GM04503 (cell line): ENCODE measurements at places on chromosomes 5 and 9.

DNA sequence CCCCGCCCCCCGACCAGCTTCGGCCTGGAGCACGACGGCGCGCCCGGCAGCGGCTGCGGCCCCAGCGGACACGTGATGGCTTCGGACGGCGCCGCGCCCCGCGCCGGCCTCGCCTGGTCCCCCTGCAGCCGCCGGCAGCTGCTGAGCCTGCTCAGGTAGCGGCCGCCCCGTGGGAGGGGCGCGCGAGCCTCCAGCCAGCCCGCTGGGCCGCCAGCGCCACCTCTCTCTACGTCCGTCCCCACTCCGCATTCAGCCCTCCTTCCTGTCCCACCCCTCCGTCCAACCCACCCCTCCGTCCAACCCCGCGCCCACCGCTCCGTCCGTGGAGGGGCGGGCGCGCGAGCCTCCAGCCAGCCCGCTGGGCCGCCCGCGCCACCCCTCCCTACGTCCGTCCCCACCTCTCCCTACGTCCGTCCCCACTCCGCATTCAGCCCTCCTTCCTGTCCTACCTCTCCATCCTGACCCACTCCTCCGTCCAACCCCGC is 6.5 kb downstream of the ADAMTS13 start:
- no peak for DNase-seq

- DNase-seq, result no peak
Observed at GRCh38 chr5:7850395-7851239, at the start of gene CFAP90. Gene CFAP90 (minus strand): TSS chr5:7851133. CDS start chr5:7851021, 112 bp downstream.

DNA sequence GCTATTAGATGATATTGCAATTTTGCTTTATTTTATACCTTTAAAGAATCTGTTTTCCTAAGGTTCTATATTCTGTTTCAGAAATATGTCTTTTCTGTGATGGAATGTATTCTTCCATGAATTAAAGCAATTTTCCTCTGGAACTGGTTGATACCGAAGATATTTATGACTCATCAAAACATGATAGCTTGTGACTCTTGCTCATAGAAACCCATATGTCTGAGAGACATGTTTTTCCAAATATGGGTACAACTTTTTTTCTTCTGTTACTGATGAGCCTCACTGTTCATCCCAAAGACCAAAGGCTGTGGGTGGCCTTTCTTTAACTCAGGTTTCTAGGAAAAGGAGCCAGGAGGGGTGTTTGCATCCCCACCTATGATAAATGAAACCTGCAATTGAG is 126.1 kb upstream of the PAPPA start:
- peak; percentile 72 for DNase-seq

GRCh38 chr5:131684595-131684994 is 49.6 kb upstream of the RAPGEF6 start:
- no peak for DNase-seq

DNA sequence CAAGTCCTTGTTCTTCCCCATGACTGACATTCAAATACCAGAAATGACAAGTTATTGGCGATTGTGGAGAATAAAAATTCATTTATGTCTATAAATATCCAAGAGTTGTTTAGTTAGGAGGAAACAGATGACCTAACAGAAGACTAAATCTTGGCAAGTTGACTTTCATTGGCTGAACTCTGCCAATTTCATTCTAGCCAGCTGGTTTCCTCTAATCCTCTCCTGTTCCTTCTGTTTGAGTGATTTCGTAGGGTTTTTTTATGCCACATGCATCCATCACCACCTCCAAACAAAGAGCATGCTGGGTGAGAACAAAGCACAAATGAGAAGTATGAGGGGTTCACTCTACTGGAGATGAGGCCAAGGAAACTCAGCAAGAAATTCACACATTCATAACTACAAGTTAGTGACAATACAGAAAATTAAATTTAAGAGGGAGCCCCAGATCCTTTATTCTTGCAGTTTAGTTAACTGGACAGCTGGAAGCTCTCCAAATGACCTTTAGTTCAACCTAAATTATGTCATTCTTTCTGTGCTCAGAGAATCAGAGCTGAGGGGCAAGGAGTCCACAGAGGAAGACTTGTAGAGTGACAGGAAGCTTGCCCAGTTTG is 932.0 kb downstream of the TLE4 start:
- DNase-seq, result no peak

- DNase-seq, result no peak
Observed at GRCh38 chr9:123421801-123422455, 65.9 kb downstream of the CRB2 start.

DNA sequence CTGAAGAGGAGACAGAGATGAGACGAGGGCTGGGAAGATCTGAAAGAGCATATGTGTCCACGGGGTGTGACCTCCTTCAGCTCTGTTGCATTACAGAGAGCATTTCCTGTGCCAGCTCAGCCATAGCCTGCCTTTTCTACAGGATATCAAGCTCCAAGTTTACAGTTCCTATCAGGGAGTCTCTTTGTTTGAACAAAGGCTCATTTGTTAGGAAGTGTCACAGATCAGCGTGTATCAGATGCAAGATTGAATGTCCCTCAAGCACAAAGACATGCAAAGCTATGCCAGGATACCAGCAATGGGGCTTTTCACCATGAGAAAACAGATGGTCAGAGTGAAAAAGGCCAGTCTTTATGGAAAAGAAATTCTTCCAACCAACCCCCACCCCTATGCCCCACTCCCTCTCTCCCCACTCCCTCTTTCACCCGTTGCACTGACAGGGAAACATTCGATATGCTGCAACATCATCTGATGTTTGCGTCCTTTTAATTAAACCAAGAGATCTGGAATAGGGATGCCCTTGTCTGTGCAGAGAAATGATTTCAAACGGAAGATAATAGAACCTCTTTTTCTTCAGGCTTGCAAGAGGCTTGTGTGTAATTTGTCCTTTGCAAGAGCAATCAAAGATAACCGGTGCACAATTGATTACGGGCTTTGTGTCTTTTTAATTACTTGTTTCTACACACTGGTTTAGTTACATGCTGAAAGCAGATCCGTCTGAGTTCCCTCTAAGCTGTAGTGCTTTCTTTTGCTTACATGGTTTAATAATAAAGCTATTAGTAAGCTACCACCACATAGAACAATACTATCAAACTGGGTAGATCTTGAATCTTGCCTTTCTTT is 263.1 kb upstream of the RGMB start:
- DNase-seq, result no peak

DNA sequence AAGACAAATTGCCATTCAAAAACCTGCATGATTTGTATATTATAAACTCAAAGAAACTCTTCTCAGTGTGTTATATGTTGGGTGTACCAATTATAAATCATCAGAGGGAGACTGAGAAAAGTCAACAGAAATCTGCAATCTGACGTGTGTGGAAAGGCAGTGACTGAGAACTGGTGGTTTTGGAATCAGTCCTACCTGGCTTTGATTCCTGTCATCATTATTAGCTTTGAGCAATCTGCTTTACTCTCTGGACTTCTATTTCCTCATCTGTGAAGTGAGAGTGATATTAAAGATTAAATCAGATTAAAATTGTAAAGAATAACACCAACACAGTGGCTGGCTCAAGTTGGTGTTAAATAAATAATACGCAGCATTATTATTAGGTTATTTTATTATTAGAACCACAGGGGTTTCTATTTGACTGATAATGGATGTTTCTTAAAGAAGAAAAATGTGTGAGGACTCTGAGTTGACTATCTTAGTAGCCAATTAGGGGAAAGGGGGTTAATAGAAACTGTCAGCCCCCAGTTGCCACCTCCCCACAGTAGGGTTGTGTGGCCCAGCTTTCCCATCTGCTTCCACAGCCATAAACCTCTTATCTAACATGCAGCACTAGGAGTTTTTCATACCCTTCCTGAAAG is 59.6 kb downstream of the SNCAIP start:
- DNase-seq, result no peak

- DNase-seq, result no peak
Observed at GRCh38 chr5:113063927-113064326, 87.3 kb downstream of the DCP2 start.

GRCh38 chr9:18472435-18472834 is 1.5 kb upstream of the ADAMTSL1 start:
- DNase-seq, result no peak

DNA sequence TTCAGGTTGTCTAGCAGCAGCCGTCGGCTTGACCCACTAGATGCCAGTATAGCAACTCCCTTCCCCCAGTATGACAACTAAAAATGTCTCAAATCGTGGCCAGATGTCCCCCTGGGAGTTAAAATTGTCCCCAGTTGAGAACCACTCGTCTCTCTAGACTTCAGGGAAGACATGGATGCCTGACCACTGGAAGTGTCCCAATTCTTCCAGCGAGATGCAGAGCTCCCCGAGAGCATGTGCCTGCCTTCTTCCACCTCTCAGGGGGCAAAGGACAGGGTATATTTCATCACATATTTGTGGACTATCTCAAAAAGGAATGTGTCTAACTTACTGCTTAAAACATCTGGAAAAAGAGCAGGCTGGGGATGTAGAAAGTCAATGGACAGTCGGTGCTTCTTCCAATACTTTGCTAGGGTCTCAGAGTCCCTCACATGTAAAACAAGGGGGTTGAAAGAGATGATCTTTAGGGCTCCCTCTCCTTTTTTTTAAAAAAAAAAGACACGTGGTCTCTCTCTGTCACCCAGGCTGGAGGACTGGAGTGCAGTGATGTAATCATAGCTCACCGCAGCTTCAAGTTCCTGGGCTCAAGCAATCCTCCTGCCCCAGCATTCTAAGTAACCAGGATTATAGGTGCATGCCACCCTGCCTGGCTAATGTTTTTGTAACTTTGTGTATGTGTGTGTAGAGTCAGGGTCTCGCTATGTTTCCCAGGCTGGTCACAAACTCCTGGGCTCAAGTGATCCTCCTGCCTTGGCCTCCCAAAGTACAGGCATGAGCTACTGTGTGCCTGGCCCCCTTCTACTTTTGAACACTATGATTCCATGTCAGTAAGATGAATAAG is 190.6 kb downstream of the DAB2IP start:
- DNase-seq, result no peak

- no peak for DNase-seq
Observed at GRCh38 chr9:126296687-126297086, 29.9 kb upstream of the MVB12B start.

DNA sequence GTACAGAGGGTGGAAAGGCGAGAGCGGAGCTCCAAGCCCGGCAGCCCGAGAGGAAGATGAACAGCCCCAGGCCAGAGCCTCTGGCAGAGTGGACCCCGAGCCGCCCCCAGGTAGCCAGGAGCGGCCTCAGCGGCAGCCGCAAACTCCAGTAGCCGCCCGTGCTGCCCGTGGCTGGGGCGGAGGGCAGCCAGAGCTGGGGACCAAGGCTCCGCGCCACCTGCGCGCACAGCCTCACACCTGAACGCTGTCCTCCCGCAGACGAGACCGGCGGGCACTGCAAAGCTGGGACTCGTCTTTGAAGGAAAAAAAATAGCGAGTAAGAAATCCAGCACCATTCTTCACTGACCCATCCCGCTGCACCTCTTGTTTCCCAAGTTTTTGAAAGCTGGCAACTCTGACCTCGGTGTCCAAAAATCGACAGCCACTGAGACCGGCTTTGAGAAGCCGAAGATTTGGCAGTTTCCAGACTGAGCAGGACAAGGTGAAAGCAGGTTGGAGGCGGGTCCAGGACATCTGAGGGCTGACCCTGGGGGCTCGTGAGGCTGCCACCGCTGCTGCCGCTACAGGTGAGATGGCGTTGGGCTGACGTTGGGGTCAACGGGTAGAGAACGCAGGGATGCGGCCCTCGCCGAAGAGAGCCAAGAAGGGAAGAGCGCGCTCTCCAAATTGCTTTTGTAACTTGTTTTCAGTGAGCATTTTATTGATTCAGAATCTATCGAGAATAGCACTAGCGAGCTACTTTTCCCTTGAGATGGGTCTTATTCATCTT is at the start of gene PTGER4:
Gene PTGER4, plus strand, starts transcription at position 3 of the 769 bp plus-strand sequence. CDS start 1,079 bp downstream, outside the sequence.
- no peak for DNase-seq

DNA sequence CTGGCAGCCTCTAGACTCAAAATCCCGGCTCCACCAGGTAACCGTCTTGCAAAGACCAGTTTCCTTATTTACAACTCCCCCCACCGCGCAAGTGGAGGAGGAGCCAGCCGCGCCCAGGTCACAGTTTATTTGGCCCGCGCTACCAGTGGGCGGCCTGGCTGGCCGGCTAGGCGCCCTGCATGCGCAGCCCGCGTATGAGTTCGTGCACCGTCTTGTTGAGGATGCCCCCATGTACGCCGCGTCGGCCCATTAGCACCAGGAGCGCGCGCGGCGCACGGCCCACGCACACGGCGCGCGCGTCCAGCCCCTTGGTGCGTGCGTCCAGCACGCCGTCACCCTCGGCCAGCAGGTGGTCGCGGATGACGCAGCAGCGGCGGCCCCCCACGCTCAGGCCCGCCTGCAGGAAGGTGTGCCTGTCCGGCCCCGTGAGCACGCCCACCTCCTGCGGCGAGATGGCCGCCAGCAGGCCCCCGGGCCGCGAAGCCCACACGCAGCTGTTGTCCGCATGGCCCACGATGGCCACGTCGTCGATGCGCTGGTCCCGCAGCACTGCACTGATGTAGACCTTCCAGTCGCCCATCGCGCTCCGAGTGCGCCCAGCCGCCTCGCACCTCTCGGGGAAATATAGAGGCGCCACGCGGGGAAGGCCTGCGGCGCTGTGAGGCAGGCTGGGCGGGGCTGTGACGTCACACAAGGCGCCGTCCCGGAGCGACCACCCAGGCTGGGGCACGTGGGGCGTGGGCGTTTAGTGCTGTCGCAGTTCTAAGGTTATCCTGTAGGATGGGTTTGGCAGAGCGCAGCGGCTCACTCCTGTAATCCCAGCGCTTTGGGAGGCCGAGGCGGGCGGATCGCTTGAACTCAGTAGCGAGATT is at the start of gene PFN3:
Gene PFN3, minus strand, starts transcription at position 665 of the 872 bp plus-strand sequence. Its CDS starts 85 bp downstream, at position 580.
- no peak for DNase-seq

- DNase-seq, result no peak
Observed at GRCh38 chr5:174910245-174910737, 185.9 kb downstream of the MSX2 start.

- DNase-seq, result no peak
Observed at GRCh38 chr5:177553671-177554429, 513 bp downstream of the FAM193B start.

DNA sequence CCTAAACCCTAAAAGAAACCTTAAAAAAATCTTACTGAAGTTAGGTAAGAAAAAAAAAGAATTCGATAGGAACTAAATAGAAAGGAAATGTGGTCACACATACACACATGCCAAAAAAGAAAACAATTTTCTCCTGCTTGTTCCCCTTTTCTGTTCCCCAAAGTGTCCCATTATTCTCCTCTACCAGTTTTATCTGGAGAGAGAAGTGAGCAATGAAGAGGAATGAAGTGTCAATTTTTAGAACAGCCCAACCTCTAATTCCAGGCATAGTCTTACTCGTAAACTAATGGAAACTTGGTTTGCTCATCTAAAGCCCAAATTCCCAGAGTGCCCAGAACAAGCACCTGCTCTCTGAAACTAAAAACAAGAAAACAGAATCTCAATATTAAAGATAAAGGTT is 26.1 kb downstream of the AP3B1 start:
- no peak for DNase-seq

DNA sequence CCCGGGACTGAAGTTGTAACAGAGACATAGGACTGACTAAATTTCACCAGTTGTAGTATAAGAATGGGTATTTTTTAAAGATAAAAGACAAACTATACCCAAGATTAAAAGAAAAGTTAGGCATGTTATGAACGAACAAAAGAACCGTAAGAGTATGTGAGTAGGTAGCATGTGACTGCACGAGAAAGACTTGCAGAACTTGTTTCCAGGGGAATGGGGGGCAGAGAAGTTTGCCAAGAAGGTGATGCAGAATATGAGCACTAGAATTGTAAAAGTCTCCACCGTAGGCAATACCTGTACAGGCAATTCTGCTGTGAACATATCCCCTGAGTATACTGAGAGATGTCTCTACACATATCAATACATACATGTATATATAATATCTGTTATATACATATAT is 614.7 kb downstream of the PRELID2 start:
- DNase-seq, result no peak

- DNase-seq, result no peak
Observed at GRCh38 chr5:151222790-151223446, 974 bp downstream of the CCDC69 start.
